ENCODE measurements at places on chromosomes 6 and 20.

DNA sequence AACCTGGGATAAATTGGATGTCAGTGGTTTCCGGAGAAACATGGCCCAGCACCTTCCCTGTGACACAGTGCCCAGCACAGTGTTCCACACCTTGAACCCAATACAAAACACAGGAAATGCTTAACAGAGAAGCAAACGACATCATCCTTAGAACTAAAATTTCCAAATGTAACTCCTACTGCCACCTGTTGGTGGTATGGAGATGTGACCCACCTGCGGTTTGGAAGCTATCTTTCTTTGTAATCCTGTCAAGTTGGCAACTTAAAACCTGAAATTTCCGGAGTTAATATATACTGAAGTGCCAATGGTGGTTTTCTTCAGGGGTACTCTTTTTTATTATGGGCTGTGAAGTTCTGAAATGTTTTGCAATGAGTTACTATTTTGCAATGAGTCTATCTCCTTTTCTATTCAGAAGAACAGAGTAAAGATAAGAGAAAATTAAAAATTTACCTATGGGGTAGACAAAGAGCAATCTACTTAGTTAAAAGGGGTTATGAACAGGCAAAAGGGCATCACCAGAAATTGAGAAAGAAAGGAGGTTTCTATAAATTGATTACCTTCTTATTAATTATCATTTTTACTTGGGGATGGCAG, 658.8 kb downstream of the PTPRT start:
- peak; percentile 13 for DNase-seq

- DNase-seq: no peak
Observed at GRCh38 chr6:137389150-137389704, 105.0 kb downstream of the OLIG3 start.

- no peak for DNase-seq
Observed at GRCh38 chr20:38217791-38218565, 42.6 kb downstream of the KIAA1755 start.

DNA sequence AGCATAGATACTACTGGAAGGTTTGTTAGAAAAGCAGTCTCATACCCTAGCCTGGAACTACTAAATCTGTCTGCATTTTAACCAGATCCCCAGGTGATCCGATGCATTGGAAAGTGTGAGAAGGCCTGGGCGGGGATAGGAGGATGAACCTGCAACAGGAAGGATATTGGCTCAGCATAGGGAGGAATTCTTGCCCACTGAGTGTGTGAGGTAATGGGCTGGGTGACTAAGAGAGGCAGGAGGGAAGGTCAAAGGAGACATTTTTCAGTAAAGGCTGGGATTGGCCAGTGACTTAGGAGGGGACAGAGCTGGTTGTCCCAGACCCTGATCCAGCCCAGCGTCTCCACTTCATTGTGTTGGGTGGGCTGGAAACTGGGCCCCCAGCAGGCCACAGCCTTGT, 191.0 kb upstream of the LRFN2 start:
- no peak for DNase-seq

DNA sequence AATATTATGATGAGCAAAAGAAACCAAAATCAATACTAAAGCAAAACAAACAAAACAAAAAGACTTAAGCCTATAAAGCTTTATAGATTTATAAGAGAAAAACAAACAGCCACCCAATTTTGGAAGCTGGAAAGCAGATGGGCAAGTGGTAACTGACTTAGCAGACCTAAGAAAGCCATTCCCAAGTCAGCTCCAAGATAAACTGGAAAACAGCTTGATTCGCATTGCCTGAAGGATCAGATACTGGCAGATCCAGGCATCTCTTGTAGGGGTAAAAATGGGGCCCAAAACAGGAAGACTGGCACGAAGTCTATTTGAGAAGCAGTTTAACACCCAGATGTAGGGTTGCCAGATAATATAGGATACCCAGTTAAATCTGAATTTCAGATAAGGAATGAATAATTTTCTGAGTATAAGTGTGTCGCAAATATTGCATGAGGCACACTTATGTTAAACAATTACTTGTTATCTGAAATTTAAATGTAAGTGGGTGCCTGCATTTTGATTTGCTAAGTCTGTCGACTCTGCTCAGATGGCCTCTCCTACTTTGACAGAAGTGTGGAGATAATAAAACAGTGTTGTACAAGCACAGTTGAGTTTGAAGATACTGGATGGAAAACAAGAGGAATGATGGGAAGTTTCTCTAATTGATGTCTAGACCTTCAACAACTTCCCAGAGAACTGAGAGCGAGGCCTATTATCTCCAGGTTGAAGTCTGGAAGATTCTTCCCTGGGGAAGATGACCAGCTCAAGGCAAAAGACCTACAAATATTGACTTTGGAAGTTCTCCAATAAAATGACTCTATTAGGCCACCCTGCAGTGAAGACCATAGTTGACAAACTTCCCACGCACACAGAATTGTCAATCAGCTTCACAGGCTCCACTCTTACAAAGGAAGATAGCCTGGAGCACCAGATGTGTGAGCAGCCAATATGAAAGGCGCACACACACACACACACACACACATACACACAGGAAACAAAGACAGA, 113.4 kb downstream of the FAM50B start:
- no peak for DNase-seq

DNA sequence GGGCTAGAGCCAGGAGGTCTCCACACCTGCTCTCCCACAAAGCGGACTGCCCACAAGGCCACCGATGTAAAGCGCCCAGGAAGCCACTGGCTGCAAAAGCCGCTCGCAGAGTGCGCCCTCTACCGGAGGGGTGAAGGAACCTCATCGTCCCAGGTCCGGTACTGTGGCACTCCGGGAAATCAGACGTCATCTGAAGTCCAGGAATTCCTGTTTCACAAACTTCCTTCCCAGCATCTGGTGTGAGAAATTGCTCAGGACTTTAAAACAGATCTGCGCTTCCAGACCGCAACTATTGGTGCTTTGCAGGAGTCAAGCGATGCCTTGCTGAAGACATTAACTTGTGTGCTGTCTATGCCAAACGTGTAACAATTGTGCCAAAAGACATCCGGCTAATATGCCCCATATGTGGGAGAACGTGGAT, 115.1 kb upstream of the ARID1B start:
- DNase-seq: no peak

DNA sequence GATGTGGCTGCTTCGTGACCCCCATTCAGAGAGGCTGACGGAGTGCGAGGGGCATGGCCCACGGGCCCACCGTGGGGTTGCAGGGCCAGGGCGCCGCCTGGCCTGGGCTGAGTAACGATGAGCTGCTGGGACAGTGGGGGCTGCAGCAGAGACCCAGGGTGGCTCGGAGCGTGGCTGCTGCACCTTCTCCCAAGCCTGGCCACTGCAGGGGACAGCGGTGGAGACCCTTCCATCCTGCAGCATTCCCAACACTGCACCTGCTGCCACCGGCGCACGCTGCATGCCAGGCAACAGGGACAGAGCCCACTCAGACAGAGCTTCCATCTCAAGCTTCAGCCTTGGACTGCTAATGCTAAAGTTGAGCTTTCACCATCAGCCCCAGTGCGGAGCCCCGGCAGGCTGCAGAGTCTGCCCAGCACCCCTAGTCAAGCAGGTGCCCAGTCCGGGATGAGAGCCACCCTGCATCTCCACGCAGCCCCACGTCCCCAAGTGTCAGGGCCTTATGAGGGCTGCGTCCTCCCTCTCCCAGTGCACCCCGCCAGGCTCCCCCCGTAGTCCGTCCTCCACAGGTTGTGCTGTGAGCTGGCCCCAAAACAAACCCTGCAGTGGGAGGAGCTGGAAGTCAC, 89.4 kb upstream of the AFDN start:
- DNase-seq: no peak

GRCh38 chr20:472889-473292, 10.6 kb upstream of the TBC1D20 start:
- no peak for DNase-seq

DNA sequence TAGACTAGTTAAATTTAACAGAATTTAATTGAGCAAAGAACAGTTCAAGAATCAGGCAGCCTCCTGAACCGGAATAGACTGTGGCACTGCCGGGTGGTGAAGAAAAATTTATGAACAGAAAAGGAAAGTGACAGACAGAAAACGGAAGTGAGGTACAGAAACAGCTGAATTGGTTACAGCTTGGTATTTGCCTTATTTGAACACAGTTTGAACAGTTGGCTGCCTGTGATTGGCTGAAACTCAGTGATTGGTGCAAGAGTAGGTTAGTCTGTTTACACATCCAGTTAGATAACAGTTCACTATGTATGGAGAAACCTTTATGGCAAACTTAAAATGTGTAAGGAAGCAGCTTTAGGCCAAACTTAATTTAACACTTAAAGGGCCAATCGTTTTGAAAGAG, 116.0 kb upstream of the CITED2 start:
- DNase-seq: no peak

DNA sequence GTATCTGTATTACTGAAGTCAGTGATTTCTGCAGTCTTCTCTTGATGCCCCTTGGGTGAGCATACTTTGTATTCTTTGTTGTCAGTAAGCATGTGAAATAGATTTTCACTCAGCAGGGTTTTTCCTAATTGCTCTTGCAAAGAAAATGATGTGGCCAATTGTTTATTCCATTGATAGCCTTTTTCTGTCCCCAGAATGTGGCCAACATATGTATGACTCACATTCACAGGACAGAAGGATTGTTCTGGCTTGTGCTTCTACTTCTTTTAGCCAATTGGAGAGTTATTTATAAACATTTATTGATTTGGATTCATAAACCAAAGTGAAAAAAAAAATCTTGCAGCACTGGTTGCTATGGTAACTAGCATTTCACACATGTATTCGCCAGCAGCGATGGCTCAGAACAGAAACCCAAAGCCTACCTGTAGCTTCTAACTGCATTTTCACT, 54.4 kb upstream of the RBM24 start:
- no peak for DNase-seq
